ENCODE measurements at places on chromosomes 12 and 14.

GRCh38 chr12:11761869-11762567, 112.5 kb downstream of the ETV6 start:
- no peak for DNase-seq

DNA sequence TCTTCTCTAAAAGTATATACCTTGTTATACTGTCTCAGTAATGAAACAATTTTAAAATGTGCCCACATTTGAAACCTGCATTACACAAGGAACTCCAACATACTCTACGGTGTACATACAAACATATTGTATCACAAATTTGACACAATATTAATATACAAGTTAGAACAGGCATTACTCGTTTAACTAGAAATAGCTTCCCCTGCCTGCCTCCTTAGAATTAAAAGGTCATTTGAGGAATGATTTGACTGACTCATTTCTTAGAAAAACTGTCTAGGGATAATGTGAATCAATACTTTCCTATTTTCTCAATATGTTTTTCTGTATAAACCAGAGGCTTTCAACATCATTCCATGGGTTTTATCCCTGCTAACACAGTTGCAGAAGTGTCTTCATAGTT, 73.7 kb downstream of the STON2 start:
- peak; percentile 40 for DNase-seq

DNA sequence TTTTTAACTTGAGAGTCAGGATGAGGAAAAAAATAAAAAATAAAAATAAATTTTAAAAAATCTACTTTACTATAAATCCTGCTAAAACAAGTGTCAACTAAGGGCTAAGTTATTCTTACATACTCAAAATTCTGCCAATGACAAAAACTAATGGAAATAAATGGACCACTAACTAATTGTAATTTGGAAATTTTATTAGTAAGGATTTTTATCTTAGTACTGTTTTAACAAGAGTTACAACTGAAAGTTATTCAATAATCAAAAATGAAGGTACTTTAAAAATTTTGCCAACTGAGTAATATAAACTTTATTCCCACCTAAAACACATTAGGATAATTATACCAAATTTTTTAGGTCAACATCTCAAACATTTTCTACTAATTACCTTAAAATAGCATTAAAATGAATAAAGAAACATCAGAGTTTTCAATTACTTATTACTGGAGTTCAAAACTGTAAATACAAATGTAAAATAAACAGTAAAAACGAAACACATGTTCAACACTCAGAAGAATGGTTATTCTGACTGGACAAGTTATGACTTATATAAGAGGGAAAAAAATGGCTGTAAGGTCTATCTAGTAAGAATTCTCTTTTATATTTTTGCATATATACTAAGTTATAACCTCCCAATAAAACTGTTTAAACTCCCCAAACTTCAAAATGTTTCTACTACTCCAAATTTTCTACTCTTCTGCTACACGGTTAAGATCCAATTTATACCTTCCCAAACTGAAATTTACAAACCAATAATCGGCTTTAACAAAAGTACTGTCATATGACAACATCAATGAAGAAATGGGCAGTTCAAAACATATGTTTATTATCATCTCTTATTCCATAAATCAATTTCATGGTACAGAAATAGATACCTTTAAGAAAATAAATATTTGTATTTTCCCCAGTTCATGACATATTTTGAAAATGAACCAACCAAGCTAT, 2.7 kb downstream of the HECTD1 start:
- no peak for DNase-seq

DNA sequence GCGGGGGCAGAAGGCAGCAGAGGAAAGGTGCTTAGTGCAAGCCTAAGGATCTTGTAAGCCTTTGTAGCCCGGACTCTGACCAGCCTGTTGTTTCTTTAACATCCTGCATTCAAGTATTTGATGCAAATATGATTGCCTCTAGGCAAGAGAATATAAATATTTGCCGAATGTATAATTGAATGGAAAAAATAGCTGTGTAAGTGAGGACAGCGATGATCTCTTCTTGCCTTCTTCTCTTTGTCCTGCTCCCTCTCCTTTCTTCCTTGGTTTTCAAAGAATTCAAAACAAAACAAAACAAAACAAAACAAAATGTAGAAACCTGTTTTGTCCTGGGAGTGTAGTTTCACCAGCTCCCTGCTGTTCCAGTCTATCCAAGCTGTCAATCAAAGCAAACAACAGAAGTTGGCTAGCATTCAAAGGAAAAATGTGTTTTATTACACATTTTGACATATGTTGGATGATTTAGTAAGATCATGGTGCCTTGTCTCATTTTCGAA, 74.9 kb upstream of the CPM start:
- DNase-seq: peak; percentile 48

DNA sequence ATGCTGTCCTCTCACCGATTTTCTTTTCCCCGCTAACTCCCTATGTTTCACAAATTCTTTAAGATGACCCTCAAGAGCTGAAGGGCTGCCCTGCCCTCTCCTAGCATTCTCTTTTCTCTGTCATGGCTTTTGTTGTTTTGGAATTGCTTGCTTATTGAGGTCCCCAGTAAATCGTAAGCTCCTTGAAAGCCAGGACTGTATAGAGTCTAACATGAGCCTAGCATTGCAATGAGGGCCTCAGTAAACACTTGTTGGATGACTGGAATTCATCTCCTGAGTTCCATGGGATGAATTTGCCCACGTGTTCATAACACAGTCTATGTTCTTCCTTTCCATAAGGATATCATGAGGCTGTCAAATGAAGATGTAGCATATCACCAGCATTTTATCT, 92.2 kb downstream of the APAF1 start:
- DNase-seq: no peak

GRCh38 chr12:14691560-14691959, 4.8 kb downstream of the GUCY2C start:
- no peak for DNase-seq

- no peak for DNase-seq
Observed at GRCh38 chr12:193261-193660, 20.7 kb downstream of the SLC6A12 start.

GRCh38 chr14:91021115-91021514, 39.3 kb downstream of the RPS6KA5 start:
- DNase-seq: no peak

DNA sequence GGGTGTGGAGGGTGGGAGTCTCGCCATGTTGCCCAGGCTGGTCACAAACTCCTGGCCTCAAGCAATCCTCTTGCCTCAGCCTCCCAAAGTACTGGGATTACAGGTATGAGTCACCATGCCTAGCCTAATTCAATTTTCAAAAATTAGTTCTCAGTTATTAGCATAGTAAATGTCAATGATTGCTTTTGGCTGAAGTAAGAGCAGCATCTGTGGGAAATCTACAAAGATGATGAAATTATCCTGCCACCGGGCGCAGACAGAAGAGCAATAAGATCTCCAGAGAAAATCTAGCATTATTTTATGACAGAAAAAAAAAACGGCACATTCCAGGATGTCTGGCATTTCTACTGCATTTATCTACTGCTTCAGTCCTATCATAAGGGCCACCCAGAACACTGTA, 97.9 kb upstream of the DAAM1 start:
- DNase-seq: no peak

GRCh38 chr14:91470216-91470615, 39.9 kb downstream of the PPP4R3A start:
- DNase-seq: no peak

GRCh38 chr12:54221402-54221984, 32.7 kb upstream of the SMUG1 start:
- DNase-seq: no peak

GRCh38 chr14:28482251-28483040, 284.1 kb upstream of the FOXG1 start:
- DNase-seq: no peak

DNA sequence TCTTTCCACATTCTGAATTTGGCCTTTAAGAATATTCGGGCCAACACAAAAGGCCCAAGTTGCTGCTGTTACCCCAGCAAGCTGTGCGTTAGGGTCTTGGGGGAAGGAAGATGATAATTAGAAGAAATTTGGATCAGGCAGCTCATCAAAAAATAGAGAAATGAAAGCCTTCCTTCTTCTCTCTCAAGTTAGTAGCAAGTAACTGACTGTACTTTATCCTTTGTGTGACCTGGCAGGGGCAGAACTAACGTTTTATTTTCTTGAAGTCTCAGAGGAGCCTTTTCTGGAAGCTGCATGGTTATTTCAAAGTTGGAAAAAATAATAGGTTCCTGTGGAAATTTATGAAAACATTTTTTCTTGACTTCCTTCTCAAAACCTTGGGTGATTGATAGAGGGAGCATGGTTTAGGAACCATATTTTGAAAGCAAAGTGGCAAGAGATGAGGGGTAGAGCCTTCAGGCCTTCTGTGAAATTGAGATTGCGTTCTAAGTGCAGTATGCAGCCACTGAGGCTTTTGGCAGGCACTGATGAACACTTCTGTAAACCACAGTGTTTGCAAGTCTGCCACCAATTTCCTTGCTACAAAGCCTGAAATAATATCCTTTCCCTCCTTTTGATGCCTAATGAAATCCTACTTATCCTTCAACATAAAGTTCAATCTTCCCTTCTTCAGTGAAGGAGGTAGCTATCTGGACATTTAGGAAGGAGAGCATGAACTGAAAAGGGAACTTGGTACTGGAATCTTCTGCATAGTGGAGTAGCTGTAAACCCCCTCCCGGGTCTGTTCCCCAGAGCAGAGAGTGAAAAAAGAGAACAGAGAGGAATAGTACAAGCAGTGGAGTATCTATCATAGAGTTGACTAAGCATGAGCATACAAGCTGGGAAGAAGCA, 123.2 kb downstream of the FGD4 start:
- DNase-seq: no peak

DNA sequence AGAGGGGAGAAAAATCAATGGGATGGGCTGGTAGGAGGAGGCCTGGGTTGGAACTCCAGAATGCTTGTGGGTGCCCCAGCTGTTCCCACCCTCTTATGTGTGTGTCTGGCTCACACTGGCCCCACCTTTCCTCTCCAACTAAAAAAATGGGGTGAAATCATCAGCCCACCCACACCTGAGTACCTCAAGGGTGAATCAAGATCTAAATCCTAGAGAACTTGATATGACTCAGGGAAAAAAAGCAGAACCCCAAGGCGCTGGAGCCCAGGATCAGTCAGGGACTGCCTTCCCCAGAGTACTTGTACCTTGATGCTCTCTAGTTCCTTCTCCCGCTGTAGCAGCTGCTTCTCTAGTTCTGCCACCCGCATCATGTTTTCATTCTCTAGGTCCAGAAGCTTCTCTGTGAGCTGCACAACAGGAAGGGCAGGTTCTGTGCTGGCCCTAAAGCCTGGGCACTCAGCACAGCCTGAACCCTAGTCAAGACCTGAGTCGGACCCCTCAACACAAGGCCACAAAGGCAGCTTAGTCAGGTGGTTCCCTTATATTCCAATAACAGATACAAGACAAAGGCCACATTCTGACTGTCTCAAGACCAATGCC, 29.7 kb downstream of the PRPF40B start:
- no peak for DNase-seq

GRCh38 chr12:50924439-50925341, 27.7 kb upstream of the HIGD1C start:
- peak; percentile 66 for DNase-seq

GRCh38 chr12:104825408-104825807, 132.7 kb downstream of the SLC41A2 start:
- no peak for DNase-seq

- DNase-seq: peak; percentile 17
Observed at GRCh38 chr14:100504372-100505078, 82.7 kb downstream of the BEGAIN start.

- no peak for DNase-seq
Observed at GRCh38 chr14:100533656-100534485, 53.3 kb downstream of the BEGAIN start.

GRCh38 chr14:90536511-90537191, 139.8 kb downstream of the CALM1 start:
- DNase-seq: no peak

DNA sequence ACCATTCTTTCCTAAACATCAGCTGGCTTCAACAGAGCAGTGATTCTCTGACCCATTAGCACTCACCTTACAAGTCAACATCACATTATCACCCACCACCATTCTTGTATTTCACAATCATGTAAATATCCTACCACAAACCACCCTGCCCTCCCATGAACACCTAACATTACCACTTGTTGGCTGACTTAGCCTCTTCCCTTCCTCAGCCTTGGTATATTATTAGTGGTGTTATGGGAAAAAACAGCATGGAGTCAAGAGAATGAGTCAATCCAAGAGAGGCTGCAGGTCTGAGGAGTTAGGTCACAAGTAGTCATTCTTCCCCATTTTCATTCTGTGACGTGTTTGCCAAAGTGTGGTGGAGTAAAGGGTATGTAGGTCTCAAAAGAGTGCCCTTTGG, 22.3 kb upstream of the MGP start:
- no peak for DNase-seq

GRCh38 chr12:129434790-129435189, 469.0 kb downstream of the TMEM132D start:
- DNase-seq: no peak

DNA sequence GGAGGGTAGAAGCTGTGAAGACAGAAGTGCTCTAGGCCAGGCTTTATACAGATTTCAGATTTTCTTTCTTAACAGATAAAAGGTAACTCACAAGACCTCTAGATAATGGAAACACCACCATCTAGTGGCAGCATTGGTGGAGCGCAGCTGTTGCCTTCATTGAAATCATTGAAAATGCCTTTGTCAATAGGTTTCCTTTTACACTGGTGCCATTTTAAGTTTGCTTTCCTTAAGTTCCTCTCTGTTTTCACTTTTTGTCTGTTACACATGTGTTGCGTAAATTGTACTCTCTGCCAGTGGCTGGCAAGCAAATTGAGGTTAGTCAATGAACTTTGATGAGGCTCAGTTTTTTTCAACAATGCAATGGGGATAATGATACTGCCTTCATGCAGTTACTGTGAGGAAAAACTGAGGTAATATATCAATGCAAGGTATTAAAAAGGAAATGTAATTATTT, 31.1 kb downstream of the ALDH1L2 start:
- DNase-seq: peak; percentile 60

Data from RWPE1 (cell line).